ENCODE measurements at places on chromosomes 7 and 10. TPM values are rescaled to one million over a fixed set of nuclear protein-coding genes. Genes with fewer than 3 reads are reported as not detected.

GRCh38 chr10:105063796-105064195 lies 422.7 kb downstream of the SORCS3 start:
- no peak overlapping the region for H3K4me3 ChIP-seq
- H3K27ac ChIP-seq, result no peak overlapping the region
- peak; percentile 0 for DNase-seq
- H3K27me3 ChIP-seq, result no peaks in the 10 kb centered on the region

DNA sequence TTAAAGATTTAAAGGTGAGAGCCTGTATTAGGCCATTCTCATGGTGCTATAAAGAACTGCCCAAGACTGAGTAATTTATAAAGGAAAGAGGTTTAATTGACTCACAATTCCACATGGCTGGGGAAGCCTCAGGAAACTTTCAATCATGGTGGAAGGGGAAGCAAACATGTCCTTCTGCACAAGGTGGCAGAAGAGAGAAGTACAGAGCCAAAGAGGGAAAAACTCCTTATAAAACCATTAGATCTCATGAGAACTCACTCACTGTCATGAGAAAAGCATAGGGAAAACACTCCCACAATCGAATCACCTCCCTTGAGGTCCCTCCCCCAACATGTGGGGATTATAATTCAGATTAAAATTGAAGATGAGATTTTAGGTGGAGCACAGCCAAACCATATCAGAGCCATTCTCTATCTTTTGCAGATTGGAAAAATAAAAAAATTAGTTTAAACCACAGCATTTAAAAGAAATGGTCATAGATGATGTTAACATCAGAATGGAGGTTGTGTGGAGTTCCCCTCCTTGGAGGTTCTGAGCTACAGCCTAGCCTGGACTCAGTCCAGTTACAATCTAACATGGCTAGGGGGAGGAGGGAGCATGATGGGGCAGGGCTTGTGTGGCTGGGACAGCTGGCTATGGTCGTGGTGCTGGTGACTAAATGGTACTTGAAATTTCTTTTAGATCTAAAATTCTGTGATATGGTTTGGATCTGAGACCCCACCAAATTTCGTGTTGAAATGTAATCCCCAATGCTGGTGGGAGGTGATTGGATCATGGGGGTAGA lies 33.1 kb downstream of the GSTO2 start:
- no peaks in the 10 kb centered on the region for H3K4me1 ChIP-seq
- H3K27ac ChIP-seq, result no peak overlapping the region
- H3K27me3 ChIP-seq, result no peaks in the 10 kb centered on the region
- no peak for DNase-seq
- H3K4me3 ChIP-seq, result no peak overlapping the region
- H3K36me3 ChIP-seq, result no peaks in the 10 kb centered on the region

GRCh38 chr10:100614429-100615095 lies 78.8 kb downstream of the HIF1AN start:
- no peaks in the 10 kb centered on the region for H3K4me1 ChIP-seq
- peaks cover 21% of the 10 kb centered on the region for H3K27me3 ChIP-seq
- no peak overlapping the region for H3K4me3 ChIP-seq
- H3K27ac ChIP-seq, result no peak overlapping the region
- DNase-seq, result no peak

- H3K27me3 ChIP-seq, result no peaks in the 10 kb centered on the region
- H3K36me3 ChIP-seq, result no peaks in the 10 kb centered on the region
- H3K27ac ChIP-seq, result no peak overlapping the region
- H3K4me1 ChIP-seq, result peaks cover 4% of the 10 kb centered on the region
Measured at GRCh38 chr7:50273301-50273700, 31.2 kb upstream of the IKZF1 start.

- H3K27me3 ChIP-seq, result no peaks in the 10 kb centered on the region
- no peak overlapping the region for H3K27ac ChIP-seq
- H3K4me1 ChIP-seq, result no peaks in the 10 kb centered on the region
- no peak overlapping the region for H3K4me3 ChIP-seq
Measured at GRCh38 chr10:16182144-16182543, 254.7 kb upstream of the PTER start.

GRCh38 chr7:128203710-128204214 lies 37.3 kb upstream of the LEP start:
- H3K36me3 ChIP-seq, result no peaks in the 10 kb centered on the region
- no peak overlapping the region for H3K4me3 ChIP-seq
- no peak overlapping the region for H3K27ac ChIP-seq
- H3K27me3 ChIP-seq, result peaks cover 8% of the 10 kb centered on the region

GRCh38 chr7:33425395-33425794 lies 296.0 kb downstream of the BBS9 start:
- H3K4me1 ChIP-seq, result no peaks in the 10 kb centered on the region
- no peak overlapping the region for H3K27ac ChIP-seq
- H3K4me3 ChIP-seq, result no peak overlapping the region
- no peaks in the 10 kb centered on the region for H3K27me3 ChIP-seq
- DNase-seq, result no peak

The PTF1A gene
- not detected for polyA plus RNA-seq

GRCh38 chr7:116305485-116306408 lies 95.4 kb downstream of the TES start:
- no peaks in the 10 kb centered on the region for H3K27me3 ChIP-seq
- no peak overlapping the region for H3K4me3 ChIP-seq
- H3K27ac ChIP-seq, result no peak overlapping the region
- H3K36me3 ChIP-seq, result no peaks in the 10 kb centered on the region

- H3K4me3 ChIP-seq, result no peak overlapping the region
- H3K27me3 ChIP-seq, result no peaks in the 10 kb centered on the region
- no peaks in the 10 kb centered on the region for H3K4me1 ChIP-seq
- DNase-seq, result no peak
Measured at GRCh38 chr7:87645446-87645845, 17.2 kb downstream of the RUNDC3B start.
